Activated CD4-positive, alpha-beta T cell treated with anti-CD3 and anti-CD28 coated beads for 1 hour (primary cell): ENCODE measurements at places on chromosomes 4 and X.

- no peak for DNase-seq
Observed at GRCh38 chr4:108361446-108361820, 192.7 kb upstream of the LEF1 start.

- no peak for DNase-seq
Observed at GRCh38 chrX:154082396-154083125, 15.0 kb downstream of the MECP2 start.

DNA sequence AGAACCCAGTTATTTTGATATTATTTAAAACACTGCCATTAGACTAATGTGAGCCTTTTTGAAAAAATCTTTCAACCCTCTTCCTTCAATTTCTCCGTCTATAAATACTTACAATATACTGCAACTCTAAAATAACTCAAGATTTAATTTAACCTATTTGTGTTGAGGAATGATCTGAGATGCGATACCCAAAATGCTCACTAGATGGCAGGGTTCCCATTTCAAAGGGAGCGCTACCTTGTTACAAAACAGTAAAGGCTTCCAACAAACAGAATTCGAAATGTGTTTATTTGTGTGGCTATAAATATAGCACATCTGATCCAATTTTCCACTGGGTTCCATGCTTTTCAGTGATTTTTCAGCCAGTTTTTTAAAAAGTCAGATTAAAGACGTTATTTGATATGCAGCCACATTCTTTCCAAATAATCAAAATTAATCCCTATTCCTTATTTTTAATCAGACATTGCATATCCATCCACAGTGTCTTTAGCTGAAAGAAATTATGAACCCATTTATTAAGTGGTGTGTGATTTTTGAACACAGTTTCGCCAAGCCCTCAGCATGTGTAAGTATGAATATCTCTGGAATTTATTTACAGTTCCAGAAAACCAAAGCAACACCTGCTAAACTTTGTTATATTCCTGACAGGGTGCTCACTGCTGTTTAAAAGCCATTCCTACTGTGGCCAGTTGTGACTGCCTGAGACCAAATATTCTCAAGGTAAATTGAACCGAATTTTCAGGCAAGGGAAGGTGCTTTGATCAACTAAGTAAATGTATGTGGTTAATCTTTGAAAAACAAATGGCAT lies 668.0 kb upstream of the LCORL start:
- no peak for DNase-seq

DNA sequence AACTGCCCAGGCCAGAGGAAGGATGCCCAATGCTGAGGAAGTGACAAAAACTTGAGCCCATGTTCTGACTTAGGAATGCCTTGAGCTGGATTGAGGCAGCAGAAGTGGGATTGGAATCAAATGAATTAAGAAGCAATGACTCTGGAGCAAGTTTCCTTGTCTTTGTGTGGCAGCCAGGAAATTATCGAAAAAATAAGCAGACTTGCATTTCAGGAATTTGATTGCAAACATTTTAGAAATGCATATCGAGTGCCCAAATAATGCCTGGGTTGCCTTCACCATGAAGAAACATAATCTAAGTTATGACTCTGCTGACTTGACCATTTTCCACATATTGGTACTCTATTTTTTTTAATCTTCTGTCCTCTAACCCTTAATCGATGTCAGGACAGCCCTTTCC lies 9.5 kb downstream of the CYTL1 start:
- DNase-seq = no peak

GRCh38 chrX:74207539-74207938 lies 96.4 kb upstream of the ZCCHC13 start:
- DNase-seq = no peak
